ENCODE measurements at places on chromosomes 3 and 15.

DNA sequence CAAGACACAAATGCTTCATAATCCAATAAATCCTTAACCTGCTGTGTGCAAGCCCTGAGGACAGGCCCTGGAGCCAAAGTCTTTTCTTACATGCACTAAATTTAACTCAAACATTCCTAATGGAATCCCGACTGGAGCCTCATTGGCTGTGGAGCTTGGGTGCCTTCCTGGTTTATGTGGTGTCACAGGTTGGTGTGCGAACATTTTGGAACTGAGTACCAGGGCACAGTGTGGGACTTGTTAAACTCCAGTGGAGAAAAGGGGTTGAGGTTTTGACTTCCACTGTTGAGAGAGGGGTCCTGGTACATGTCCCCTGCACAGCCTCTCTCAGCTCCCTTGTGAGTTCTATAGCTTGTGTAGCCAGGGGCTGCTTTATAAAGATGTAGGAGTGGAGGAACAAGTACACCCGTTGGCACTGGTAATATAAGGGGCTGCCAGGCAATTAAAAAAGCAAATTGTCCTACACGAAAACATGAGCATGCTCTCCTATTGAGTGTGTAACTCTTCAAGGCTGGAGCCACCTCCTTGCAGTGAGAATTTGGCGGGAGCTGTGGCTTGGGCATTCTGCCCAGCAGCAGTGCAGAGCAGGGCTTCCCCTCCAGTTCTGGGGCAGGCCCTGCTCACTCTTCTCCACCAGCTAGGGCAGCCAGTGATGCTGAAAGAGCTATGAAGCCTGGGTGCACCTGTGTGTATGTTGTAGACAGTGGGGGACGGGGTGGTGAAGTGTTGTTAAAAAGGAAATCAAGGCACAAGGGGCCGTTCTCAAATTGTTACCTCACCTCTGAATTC is 218.1 kb downstream of the CLSTN2 start:
- DNase-seq, result peak; percentile 10

DNA sequence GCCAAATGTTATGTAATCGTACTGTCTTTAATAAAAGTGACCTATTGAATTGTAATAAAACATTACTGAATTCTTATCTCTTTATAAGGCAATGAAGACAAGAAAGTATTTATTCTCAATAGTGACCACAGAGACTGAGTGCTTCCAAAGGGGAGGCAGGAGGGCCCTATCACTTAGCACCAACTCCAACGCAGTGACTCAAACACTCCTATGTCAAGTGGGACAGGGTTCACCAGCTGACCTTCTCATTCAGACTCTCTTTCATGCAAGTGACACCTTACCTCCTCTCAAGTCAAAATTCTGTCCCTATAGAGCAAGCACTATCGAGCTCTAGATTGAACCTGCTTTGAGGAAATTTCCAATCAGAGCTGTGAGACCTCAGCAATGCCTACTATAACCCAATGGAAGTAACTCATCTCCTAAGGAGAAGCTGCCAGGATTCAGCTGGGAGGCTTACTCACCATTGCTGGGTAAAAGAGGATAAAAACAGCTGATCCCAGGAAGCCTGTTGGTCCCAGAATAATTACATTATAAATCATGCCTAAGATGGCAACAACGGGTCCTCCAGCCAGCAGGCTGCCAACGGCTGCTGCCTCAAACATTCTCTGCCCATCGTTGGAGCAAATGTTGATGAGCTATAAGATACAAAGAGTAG is 35.6 kb downstream of the ABCC5 start:
- DNase-seq, result no peak

- no peak for DNase-seq
These were observed 309.4 kb downstream of the PLCL2 start for GRCh38 chr3:17194116-17194515.

- no peak for DNase-seq
These were observed 87.8 kb upstream of the RNU6-1 start for GRCh38 chr15:67927501-67928168.

- DNase-seq, result no peak
These were observed 24.2 kb upstream of the SLC41A3 start for GRCh38 chr3:126107957-126108675.

GRCh38 chr3:8873740-8874139 is 89.5 kb downstream of the RAD18 start:
- DNase-seq, result no peak

DNA sequence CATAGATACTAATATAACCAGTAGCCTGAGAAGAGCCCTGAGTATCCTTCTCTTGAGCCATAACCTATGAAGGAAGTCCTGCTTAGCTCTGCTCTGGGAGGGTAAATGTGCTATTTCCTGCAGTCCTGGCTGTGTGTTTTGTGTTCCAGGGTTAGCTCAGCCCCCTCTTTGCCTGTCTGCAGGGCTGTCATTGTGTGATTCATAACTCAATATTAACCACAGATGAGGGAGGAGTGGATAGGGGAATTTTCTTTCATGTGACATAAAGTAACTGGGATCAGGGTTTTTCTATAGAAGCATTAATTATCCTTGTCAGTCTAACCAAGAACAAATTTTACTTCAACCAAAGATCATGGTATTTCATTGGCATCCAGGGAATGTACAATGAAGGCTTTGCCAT is 183.3 kb upstream of the ZBTB20 start:
- no peak for DNase-seq

DNA sequence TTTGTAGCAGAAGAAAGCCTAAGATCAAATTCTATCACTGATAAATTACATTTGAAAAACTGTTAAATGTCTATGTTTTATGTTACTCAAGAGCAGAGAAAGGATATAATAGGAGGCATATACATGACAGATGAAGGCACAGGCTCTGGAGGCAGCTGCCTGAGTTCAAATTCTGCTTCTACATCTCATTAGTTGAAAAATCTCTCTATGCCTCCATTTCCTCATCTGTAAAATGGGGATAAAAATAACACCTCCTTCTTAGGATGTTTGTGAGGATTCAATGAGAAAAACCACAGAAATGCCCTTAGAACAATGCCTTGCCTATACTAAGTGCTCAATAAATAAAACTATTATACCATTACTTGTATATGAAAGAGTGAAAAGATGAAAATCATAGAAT is 21.0 kb downstream of the TP53BP1 start:
- no peak for DNase-seq

DNA sequence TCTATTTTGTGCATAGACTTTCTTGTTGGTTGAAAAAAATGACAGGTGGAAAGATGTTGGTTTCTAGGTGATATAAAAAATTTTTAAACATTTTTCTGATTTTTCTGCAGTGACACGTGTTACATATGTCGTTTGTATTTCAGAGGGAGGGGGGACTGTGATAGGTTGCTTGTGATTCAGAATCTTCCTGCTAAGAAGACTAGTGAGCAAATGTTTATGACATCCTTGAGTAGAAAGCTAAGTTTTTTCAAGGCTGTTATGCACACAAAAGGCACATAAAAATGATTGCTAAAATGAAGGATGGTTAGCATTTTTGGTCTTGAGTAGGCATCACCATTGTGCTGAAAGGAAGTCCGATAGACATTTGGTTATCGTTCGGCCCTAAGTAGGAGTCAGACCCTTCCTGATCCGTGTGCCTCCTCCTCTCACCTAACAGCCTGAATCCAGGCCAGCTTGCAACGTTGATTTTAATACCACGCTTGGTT is 1.5 kb downstream of the ZNF639 start:
- no peak for DNase-seq

GRCh38 chr3:39177708-39178332 is 14.6 kb downstream of the XIRP1 start:
- peak; percentile 76 for DNase-seq

GRCh38 chr15:86624261-86625036 is 544.8 kb downstream of the AGBL1 start:
- DNase-seq, result peak; percentile 84

- no peak for DNase-seq
These were observed 17.7 kb downstream of the TTC21A start for GRCh38 chr3:39124876-39125840.

DNA sequence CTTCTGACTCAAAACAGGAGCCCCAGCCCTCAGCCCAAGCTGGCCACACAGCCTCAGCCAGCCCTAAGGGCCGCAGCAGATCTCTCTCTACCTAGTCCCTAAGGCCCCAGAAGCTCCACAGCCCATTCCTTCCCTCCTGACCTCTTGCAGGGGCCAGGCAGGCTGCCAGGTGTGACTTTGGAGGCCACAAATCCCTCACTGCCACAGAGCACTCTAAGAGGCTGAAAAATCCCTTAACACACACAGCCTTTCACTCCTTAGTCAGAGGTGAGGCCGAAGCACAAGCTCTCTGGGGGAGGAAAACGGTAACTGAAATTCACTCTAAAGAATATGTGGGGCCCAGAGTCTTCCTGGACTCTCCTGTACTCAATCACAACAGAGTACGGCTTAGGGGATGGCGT is 23.3 kb downstream of the LRRC2 start:
- no peak for DNase-seq

- no peak for DNase-seq
These were observed 21.8 kb upstream of the LIMD1 start for GRCh38 chr3:45572755-45573154.

- no peak for DNase-seq
These were observed 4.1 kb downstream of the TJP1 start for GRCh38 chr15:29818141-29818540.

DNA sequence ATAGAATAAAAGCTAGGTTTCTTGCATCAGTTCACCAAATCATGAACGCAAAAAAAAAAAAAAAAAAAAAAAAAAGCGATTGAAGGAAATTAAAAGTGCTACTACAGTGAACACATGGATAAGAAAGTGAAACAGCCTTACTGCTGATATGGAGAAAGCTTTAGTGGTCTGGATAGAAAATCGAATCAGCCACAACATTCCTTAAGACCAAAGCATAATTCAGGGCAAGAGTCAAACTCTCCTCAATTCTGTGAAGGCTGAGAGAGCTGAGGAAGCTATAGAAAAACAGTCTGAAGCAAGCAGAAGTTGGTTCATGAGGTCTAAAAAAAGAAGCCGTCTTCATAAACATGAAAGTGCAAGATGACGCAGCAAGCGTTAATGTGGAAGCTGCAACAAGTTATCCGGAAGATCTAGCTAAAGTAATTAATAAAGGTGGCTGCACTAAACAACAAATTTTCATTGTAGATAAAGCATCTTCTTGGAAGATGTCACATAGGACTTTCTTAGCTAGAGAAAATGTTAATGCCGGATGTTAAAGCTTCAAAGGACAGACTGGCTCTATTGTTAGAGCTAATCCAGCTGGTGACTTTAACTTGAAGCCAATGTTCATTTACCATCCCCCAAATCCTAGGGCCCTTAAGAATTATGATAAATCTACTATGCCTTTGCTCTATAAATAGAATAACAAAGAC is 19.2 kb downstream of the P3H2 start:
- peak; percentile 73 for DNase-seq

DNA sequence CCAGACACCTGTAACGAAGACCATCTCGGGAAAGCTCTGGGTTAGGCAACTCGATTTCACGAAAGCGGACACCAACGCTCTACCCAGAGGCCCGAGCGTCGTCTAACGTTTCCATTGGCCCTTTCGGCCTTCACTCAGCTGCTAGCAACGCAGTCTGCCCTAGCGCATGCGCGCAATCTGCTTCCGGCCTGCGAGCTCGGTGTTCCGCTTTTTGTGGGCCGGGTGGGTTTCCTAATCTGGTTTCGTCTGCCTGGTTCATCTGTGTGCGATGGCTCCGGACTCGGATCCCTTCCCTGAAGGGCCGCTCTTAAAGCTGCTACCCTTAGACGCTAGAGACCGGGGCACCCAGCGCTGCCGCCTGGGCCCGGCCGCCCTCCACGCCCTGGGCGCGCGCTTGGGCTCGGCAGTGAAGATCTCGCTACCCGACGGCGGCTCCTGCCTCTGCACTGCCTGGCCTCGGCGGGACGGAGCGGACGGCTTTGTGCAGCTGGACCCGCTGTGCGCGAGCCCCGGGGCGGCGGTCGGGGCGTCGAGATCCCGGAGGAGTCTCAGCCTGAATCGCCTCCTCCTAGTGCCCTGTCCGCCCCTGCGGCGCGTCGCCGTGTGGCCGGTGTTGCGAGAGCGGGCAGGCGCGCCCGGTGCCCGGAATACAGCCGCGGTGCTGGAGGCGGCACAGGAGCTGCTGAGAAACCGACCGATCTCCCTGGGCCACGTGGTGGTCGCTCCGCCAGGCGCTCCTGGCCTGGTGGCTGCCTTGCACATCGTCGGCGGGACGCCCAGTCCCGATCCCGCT is 24.0 kb upstream of the GATM start:
- peak; percentile 99 for DNase-seq

DNA sequence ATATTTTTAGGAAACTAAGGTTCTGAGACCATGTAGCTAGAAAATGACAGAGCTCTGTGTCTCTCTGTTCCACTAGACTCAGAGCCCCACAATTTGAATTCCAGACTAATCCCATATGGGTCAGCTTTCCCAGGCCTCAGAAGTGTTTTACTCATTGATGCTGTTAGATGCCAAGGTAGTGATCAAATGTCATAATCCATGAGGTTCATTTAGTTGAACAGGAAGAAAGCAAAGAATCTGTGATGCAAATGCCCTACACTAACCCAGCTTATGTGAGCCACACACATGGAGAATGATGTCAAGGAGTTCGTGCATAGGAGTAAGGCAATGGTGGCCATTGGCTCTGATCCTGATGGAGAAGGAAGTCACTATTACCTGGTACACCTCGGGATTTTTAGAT is 363.4 kb upstream of the RARB start:
- no peak for DNase-seq

- DNase-seq, result peak; percentile 89
These were observed 16.1 kb downstream of the SH2D7 start for GRCh38 chr15:78108300-78109084.

- DNase-seq, result peak; percentile 63
These were observed 23.5 kb downstream of the MYO5A start for GRCh38 chr15:52505151-52505550.

DNA sequence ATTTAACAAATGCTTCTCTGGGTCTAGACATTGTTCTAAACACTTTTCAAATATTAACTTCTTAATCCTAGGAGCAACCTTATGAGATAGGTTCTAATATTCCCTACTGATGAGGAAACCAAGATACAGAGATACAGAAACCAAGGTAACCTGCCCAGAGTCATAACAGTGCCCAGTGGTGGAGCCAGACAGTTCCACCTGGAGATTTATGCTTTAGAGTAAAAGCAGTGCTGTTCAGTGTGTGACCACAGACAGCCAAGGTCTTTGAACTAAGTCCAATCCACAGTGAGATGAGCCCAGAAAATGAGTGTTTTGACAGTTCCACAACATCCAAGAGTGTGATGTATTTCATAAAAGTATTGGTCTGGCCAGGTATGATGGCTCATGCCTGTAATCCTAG is 105.2 kb upstream of the UMPS start:
- DNase-seq, result no peak

Data from MV-4-11 (cell line).